Natural killer cell (primary cell): ENCODE measurements at places on chromosomes 2 and 18.

- DNase-seq = no peak
These were observed 128.2 kb upstream of the IL1R2 start for GRCh38 chr2:101863534-101863933.

- DNase-seq = no peak
These were observed 9.4 kb upstream of the GNLY start for GRCh38 chr2:85684806-85685205.

DNA sequence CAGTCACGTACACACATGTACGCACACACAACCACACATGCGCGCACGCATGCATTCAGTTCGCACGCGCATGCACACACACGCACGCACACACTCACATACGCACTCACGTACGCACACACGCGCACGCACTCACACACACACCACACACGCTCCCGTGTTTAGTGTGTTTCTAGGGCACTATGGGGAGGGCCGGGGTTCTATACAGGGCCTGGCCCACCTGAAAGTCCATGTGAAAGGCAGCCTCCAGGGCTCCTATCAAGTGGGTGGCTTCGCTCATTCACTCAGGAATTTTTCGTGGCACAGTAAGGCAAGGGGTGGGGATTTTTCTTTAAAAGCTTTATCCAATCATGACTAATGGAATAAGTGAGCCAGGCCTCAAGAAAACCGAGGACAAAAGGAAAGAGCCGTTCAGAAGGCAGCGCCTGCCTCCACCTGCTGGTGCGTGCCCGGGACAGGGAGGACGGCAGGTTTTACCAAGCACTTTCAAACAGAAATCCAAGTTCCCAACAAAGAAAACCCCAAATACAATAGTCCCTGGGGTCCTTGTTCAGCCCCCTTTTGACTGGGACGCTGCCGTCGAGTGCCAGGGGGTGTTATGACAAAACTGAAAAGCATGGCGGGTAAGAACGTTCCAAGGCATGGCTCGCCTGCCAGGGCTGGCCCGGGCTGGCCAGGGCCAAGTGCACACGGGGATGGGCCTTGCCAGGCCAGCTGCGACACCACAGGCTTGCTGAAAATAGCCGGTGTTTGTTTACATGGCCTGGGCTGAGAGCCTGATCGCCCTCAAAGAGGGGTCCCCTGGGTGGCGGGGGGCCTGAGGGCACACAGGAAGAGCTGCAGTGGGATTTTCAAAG, 110.0 kb downstream of the HDAC4 start:
- no peak for DNase-seq

GRCh38 chr2:102487761-102488462, 14.9 kb downstream of the SLC9A4 start:
- DNase-seq = no peak

DNA sequence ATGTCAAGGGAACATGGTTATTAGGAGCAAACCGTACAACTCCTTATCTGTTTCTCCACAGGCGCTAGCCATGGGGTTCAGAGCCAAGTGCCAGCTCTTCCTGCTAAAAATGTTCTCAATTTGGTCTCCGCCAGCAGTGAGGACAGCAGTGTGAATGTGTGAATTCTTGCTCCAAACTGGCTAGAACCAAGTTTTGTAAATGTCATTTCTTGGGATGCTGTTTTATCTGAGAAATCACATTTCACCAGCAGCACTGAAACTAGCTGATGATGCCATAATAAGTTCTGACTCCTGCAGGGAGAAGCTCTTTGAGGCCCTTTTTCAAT, 140.6 kb upstream of the LGALSL start:
- DNase-seq = no peak

- no peak for DNase-seq
These were observed 72.7 kb downstream of the GREB1L start for GRCh38 chr18:21314724-21315123.

DNA sequence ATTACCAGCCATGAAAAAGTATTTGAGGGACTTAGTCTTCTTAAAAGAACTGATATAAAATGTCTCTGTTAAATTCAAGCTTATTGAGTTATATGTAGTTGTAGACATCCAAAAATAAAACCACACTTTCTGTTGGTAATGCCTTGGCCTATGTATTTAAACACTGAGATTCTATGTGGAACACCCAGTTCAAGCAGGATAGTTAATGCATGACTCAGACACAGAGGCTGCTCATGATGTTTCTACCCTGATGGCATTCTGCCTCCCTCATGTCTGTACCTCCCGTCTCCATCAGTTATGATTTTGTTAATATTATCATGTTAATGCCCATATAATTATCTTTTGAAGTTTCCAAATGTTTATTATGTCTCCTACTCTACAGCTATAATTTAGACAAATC, 164.5 kb downstream of the XIRP2 start:
- DNase-seq = no peak

GRCh38 chr2:15511686-15512085, 49.4 kb downstream of the NBAS start:
- DNase-seq = no peak

DNA sequence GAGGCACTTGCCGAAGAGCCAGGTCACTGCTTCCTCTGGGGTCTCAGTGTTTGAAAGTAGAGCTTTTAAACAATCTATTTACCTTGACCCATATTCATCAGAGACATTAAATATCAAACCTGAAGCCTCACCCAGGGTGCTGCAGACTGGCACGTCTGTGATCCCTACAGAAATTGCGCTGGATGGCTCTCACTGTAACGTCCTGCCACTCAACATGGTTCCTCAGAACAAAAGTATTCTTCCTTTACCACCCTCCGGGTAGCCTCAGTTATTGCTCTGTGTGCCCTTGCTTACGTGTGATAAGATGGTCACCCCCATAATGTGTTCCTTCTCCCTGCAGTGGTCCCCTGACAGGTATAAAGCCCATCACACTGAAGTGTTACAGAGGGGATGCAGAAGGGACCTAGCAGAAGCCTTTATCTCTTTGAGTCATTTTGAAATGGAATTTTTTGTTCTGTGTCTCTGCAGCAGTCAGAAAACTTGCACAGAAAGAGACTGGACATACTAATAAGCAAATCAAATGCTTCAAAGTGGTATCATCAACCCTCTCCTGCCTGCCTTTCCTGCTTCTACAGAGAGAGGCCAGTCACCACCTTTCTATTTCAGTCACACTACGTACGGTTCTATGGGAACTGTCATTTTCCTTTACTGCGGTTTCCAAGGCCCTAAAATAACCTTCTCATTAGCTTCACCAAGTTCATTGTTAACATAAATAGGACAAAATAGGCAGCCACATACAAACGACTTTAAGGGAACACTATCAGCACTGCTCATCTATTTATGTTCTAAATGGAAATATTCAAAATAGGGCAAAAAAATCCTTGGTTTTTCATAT, 86.8 kb downstream of the METTL8 start:
- DNase-seq = no peak

DNA sequence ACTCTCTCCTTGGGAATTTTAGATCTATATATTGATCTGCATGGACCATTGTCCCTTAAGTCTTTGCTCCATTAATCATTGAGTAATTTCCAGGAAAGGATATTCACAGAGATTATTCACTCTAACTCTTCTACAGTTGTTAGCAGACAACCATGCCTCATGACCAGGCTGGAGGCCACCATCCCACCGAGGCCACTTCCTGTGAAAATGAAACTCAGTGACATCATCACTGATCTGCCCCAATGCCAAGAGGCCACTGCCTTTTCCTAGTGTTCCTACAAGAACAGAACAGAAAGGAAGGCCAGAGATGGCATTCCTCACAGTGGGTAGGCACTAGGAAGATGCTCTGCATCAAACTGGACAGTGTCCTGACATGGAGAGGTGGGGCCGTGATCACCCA, 161.3 kb downstream of the DTNA start:
- no peak for DNase-seq

GRCh38 chr2:88657131-88657530, 29.9 kb upstream of the EIF2AK3 start:
- DNase-seq = no peak

DNA sequence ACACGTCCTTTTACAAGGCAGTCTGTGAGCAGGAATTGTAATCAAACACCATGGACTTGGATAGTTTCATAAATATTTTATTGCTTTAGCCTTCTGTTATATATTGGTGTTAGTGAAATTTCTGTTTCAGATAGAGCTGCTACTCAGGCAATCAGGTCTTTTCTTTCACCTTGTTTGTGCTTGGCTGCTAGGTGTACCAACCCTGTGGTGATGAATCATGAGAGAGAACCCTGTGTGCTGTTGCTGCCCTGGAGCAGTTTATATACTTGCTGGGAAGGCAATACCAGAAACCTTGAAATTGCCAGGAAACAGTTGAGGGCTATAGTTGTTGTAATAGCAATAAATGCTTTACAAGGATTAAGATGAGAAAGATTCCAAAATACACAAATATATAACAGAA, 84.5 kb downstream of the FSHR start:
- DNase-seq = no peak

GRCh38 chr2:179528576-179529069, 264.0 kb upstream of the SESTD1 start:
- no peak for DNase-seq

GRCh38 chr2:68952887-68953521, at the start of gene GKN2:
TSS of gene GKN2 (minus strand) at chr2:68952893. CDS start at chr2:68952861, 32 bp downstream.
- no peak for DNase-seq

DNA sequence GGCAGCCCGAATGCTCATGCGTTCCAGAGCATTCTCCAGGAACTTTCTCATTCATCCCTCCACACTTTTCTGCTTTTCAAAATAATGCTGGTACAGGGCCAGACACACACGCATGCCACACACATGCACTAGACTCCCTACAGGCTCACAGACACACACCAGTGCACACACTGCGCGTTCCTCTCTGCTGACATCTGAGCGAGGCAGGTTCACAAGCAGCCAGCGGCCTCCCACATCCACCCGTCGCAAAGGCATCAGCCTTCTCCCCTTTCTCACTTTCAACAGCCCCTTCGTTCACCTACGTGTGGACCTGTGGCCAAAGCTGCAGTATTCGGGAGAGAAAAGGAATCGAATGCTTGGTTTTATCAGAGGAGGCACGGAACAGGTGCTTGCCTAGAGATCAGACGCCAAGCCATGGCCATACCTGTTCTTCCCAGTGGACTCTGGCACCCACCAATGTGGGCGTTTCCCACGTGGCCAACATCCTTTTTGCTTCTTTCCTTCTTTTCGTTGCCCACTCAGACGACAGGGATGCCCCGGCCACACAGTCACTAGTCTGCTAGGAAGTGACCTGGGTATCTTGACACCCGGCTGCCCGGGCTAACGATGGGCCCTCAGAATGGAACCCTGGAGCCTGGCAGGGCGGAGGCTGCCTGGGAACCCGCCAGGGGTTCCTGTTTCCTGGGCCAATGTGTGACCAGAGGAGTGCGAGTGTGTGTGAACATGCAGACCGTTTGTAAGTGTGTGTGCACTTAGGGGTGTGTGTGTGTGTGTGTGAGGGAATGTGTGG, 85.8 kb upstream of the ID2 start:
- no peak for DNase-seq

DNA sequence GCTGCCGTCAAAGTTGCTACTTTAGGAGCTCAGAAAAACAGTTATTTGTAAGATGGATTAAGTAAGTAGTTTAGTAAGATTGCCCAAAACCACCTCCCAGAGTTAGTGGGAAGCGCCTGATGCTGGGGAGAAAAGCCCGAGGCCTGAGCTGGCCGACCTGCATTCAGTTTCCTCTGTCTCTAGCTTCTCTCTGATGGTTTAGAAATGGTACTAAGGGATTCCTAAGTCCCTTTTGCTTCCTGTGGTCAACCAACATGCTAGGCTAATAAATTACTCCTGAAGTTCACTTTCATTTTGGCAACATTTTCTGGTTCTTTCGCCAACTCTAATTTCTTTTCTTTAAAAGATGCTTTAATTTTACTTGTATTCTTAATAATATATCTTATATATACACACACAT, 60.1 kb downstream of the ASAP2 start:
- DNase-seq = no peak

- DNase-seq = no peak
These were observed 355.0 kb downstream of the SOCS6 start for GRCh38 chr18:70643812-70644211.

- no peak for DNase-seq
These were observed 312.4 kb upstream of the MEIS1 start for GRCh38 chr2:66122516-66122915.

DNA sequence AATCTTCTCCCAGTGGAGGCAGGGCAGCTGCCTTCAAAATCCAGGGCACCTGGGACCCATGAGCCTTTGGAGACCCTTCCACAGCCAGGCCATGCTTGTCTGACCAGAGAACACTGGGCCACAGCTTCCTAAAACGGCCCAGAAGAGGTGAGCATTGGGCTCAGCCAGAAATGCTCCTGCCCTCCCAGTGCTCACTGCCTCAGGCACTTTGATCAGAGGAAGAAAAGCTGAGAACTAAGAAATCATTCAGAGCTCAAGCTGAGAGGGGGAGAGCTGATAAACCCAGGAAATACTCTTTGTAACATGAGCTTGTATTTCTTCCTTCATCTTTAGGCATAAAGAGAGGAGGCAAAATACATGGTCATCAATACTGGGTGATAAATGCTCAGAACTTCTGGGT, 365.5 kb upstream of the KLHL29 start:
- DNase-seq = no peak

DNA sequence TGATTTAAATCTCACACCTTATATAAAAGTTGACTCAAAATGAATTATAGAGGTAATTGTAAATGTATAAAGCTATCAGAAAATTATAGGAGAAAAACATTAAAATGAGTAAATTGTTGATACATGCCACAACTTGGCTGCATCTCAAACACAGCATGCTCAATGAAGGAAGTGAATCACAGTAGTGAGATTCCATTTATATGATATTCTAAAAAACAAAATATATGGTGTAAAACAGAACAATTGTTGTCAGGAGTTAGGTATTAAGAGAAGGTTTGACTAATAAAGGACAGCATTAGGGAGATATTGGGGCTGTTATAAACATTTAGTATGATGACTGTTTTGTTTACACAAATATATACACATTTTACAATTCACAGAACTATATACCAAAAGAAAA, 356.6 kb upstream of the CELF4 start:
- DNase-seq = no peak

GRCh38 chr18:61308795-61309393, 24.3 kb upstream of the CDH20 start:
- DNase-seq = no peak

- DNase-seq = no peak
These were observed 371.3 kb upstream of the MYT1L start for GRCh38 chr2:2702385-2702784.

- DNase-seq = no peak
These were observed 79.5 kb downstream of the INPP4A start for GRCh38 chr2:98524168-98524567.

GRCh38 chr18:28236487-28236886, 59.6 kb upstream of the CDH2 start:
- DNase-seq = no peak

GRCh38 chr2:30115141-30115980, 31.4 kb upstream of the YPEL5 start:
- peak; percentile 77 for DNase-seq
